CD4-positive, alpha-beta T cell treated with Interleukin-6 at 100 ng/mL for 8 hours (primary cell): ENCODE measurements at places on chromosomes 2 and 18.

- DNase-seq = no peak
Measured at GRCh38 chr2:132911726-132912724, 242.0 kb upstream of the LYPD1 start.

DNA sequence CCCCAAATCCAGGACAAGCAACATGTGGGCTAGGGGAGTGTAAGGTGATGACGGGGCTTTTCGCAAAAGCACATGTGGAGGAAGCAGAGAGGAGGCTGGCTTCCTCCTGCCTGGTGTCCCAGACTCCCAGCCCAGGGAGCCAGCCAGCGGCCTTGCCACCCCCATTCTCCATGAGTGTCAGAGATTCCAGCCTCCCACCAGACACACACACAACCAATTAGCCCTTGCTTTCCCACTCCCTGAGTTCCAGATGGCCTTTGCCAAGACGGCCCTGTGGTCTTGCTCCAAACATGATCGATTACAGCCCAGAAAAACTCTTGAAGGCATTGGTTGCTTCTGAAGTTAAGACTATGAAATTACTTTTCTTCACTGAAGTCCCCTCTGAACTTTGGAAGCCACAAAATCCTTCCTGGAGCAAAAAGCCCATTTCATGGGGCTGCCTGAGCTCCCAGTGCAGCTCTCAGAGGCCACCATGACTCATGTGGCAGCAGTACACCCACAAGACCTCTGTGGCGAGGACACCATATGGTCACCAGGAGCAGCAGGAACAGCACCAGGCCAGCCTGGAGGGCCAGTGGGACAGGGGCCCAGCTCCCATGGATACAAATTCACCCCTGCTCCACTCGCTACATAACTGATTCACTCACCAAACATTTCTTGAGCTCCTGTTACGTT lies 69.1 kb upstream of the PID1 start:
- no peak for DNase-seq

DNA sequence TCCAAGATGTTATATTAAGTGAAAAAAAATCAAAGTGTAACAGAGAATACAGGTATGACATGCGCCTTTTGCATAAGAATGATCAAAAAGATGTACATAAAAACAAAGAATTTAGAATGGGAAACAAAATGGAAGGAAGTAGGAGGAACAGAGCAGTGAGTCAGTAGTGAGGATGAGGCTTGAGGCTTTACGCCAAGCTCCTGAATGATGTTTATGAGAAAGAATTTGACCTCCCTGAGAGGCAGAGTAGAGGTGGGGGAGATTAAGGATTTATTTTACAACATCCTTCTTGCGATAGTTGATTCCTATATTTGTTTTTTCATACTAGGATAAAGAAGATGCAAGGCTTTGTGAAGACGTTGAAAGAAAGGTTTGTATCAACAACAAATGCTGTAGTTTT lies 81.4 kb downstream of the DCDC2C start:
- no peak for DNase-seq

- no peak for DNase-seq
Measured at GRCh38 chr2:43305012-43305411, 78.6 kb upstream of the ZFP36L2 start.

GRCh38 chr18:32437100-32437834 lies 33.4 kb downstream of the GAREM1 start:
- no peak for DNase-seq

GRCh38 chr2:241214766-241215165 lies 26.3 kb downstream of the ANO7 start:
- DNase-seq = no peak

- no peak for DNase-seq
Measured at GRCh38 chr2:197576631-197577030, 60.8 kb downstream of the MOB4 start.

DNA sequence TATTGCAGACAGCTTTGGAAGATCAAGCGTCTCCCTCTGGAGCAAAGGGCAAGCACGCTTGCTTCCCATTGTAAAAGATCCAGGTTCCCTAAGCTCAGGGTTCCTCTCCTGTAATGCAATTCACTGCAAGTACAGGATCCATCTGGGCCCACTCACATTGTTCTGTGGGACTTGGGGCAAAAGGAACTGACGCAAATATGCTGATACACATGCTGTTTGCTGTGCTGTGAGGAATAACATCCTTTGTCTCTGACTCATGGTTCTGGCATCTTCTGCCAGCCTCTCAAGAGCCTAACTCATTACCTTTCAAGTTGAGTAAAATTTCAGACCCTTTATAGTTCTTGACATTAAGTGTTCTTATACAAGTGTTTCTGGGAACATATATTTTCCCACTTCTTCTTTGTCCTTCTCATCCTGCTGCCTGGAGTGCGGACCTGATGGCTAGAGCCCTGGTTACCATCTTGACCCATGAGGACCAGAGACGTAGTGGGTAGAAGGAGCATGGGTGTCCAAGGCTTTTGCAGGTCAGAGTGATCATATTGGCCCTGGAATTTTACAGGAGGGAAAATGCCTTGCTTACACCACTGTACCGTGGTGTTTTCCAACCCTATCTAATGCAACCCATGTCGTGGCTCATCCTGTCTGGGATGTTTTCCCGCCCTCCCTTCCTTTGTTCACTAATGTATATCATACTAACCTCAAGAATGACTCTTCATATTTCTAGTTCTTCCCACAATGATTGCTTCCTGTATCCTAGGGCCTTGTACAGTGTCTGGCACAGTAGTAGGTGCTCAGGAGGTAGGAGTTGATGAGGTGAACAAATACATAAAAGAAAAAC lies 145.7 kb upstream of the GLI2 start:
- no peak for DNase-seq

- DNase-seq = no peak
Measured at GRCh38 chr18:31506024-31506742, 8.2 kb downstream of the DSG2 start.

GRCh38 chr2:28325567-28326468 lies 66.8 kb upstream of the FOSL2 start:
- no peak for DNase-seq

- DNase-seq = no peak
Measured at GRCh38 chr2:104428155-104428554, 425.8 kb upstream of the POU3F3 start.

GRCh38 chr2:181352158-181352557 lies 105.0 kb upstream of the ITGA4 start:
- DNase-seq = no peak

DNA sequence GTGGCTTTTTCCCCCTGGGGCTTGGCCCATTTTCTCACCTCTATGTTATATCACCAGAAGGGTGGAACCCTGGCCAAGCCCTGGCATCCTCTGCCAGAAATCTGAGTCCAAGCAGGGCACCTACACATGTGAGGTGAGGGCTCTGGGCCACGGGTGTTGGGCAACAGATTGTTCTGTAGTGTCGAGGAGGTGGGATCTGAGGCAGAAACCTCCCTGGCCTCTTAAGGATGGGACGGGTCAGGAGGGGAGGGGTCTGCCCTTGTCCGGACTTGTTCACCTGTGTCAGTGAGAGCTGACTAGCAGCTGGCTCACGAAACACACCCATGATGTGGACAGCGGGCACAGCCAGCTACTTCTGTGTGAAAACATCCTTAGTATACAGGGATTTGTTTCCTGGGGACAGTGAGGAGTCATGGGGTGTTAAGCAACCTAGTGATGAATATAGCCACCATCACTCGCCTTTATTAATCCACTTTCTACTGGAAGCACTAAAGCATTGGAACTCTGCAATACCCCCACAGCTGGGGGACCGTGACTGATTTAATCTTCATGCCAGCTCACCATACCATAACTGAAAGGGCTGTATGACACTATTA lies 35.6 kb downstream of the EPAS1 start:
- no peak for DNase-seq

DNA sequence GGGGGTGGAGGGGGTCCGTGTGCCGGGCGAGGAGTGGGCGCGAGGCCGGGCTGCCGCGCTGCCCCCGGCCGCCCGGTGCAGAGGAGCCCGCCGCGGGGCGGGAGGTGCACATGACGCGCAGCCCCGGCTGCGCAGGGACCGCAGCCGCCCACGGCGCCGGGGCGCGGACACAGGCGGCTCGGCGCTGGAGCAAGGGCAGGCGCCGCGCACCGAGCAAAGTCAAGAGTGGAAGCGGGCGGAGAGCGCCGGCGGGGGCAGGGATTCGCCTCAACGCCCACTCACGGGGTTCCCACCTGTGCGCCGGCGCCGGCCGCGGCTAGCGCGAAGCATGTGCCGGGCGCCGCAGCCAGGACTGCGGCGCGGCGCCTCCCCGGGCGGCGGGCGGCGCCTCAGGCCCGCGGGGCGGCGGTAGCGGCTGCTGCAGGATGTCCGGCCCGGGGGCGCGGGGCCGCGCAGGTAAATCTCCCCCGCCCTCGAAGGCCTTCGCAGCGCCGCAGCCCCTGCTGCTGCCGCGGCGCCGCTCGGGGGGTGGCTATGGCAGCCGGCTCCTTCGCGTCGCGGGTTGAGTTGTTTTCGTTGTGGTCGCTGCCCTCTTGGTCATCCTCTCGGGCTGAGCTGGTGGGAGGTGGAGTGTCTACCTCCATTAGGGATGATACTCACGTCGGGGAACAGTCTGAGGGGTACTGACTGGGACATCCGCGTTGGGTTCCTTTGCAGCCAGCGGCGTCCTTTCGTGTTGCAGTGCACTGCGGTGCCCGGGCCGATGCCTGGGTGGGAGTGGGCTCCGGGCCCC lies 216.3 kb upstream of the DTNA start:
- DNase-seq = no peak

DNA sequence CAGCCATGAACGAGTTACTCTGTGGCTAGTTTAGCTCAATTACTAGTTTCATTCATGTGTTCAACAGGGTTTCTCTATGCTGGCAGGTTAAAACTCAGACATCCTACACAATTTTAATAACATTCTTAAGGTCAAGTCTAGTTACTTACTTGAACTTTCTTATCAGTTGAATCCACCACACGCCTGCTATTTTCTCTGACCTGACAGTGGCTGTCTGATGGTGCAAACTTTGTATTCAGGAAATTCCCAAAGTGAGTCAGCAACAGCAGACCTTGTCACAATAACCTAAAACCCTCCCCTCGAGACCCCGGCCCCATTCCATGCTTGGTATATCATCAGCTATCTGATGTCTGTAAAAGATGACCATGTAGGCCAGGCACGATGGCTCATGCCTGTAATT lies 20.8 kb upstream of the CIDEA start:
- no peak for DNase-seq

- DNase-seq = no peak
Measured at GRCh38 chr18:13565228-13565627, 161.1 kb downstream of the FAM210A start.

- DNase-seq = no peak
Measured at GRCh38 chr2:144099780-144100377, 420.0 kb downstream of the ZEB2 start.

- no peak for DNase-seq
Measured at GRCh38 chr2:100639588-100640390, 77.0 kb downstream of the PDCL3 start.
